Foreskin keratinocyte (primary cell): ENCODE measurements at places on chromosomes 12 and 14. TPM values are rescaled to one million over a fixed set of nuclear protein-coding genes. Genes with fewer than 3 reads are reported as not detected.
A peak's percentile ranks its signal among the peaks of the same experiment; 100 is the strongest.

The B4GALNT1 gene
- 0.25 and 0.51 TPM in 2 replicates for total RNA-seq

The AGAP2 gene
- 0.35 and 0.82 TPM in 2 replicates for total RNA-seq

DNA sequence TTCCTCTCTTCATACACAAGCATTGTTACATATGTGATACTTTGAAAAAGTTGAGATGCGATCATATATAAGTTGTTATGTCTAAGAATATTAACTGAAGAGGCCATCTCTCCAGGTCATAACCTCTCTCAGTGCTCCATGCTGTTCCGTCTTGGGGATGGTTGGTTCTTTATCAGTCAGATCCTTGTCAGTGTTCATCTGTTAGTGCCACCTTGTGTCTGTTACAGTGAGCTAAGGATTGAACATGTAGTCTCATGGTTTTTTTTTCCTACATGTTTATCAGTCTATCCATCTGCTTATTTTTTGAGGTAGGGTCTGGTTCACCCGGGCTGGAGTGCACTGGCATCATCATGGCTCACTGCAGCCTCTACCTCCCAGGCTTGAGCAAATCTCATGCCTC is 30.5 kb downstream of the EP400 start:
- DNase-seq = no peak

DNA sequence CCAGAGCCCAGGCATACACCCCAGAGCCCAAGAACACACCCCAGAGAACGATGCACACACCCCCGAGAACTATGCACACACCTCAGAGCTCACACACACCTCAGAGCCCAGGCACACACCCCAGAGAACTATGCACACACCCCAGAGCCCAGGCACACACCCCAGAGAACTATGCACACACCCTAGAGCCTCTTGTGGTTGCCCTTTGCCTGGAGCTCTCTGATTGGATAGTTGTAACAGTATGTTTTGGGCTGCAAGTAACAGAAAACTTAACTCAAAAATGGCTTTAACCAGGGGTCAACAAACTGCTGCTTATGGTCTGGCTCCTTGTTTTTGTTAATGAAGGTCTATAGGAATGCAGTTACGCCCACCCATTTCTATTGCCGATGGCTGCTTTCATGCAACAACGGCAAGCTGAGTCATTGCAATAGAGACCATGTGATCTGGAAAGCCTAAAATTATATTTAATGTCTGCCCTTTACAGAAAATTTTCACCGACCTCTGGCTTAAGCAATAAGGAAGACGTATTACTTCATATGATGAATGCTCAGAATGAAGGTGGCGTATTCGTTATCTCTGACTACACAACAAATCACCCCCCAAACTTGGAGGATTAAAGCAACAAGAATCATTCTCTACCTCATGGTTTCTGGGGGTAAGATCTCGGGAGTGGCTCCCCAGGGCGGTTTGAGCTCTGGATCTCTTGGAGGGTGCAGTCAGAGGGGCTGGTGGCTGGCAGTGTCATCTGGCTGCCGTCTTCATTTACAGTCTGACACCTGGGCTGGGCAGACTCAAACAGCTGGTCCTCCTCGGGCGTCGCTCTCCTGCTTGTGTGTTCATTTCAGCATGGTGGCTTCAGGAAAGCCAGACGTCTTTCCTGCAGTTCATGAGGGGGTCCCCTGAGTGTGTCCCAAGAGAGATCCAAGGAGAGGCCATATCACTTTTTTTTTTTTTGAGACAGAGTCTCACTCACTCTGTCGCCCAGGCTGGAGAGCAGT is 66.3 kb upstream of the NCOR2 start:
- DNase-seq = peak; percentile 78

DNA sequence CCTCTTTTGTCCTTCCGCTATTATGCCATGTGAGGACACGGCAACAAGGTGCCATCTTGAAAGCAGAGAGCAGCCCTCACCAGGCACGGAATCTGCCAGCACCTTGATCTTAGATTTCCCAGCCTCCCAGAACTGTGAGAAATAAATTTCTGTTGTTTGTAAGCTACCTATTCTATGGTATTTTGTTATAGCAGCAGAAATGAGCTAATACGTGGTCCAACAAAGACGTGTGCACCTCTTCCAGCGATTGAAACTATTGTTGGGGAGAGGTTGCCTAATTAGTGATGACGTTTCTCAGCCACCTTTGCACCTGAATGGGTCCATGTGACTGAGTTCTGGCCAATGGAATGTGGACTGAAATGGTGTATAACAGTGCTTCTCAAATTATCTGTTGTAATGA is 2.3 kb upstream of the SNAPC1 start:
- no peak for DNase-seq
